Activated CD4-positive, alpha-beta T cell treated with anti-CD3 and anti-CD28 coated beads, Interleukin-10, Interleukin-2, amounts not matched to agents 100 ng/mL and 50 ng/mL, durations not matched to agents 16 hours and 8 hours (primary cell): ENCODE measurements at places on chromosomes 7 and 10.

DNA sequence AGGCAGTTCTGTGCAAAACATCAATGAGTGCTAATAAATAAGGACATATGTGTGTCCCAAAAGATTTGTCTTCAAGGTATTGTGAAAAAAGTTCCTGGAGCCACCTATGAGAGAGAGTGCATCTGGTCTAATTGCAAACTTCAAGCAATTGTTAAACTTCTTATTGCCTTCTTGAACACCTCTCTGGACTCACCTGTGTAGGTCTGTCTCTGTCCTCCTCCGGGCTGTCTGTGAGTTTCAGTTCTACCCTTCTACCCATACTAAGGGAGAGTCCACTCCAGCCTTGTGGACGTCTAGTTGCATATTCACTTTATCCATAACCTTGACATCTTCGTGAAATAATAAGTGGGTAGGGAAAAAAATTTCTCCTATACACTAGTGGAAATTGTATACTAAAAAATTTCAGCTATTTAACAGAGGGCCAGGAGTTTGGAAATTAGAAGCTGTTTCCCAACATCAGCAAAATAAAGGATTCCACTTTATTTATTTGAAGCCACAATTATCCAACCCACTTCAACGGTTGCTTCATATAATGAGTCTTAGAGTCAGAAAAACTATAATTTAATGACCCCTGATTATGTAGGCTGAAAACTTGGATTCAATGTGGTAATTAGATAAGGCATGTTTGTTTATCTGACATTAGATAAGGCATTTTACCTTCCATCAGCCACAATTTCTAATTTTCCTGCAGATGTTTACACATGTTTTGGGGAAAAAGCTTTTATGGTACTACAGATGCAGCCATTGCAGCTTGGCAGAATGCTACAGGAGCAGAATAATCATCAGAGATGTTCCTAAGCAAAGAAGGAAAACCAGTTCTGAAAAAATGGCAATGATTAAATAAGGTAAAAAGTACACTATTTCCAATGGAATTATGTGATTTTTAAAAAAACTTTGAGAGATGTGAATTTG is 150.8 kb upstream of the FAM3C start:
- DNase-seq = no peak

DNA sequence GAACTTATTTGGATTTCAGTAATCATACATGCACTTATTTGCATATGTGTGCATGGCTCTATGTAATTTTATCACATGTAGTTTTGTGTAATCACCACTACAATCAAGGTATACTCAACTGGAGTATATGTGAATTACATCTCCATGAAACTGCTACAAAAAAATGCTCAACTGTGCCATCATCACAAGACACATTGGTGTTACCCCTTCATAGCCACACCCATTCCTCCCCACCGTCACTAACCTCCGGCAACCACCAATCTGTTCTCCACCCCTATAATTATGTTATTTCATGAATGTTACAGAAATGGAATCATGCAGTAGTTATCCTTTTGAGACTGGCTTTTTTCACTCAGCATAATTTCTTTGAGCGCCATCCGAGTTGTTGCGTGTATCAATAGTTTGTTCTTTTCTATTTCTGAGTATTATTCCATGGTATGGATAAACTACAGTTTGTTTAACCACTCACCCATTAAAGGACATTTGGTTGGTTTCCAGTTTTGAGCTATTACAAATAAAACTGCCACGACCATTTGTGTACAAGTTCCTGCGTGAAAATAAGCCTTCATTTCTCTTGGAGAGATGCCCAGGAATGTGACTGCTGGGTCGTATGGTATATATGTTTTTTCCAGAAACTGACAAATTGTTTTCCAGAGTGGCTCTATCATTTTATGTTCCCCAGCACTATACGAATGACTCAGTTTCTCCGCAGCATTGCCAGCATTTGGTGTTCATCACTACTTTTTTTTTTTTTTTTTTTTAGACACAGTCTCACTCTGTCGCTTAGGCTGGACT is 11.3 kb upstream of the SMO start:
- DNase-seq = no peak

DNA sequence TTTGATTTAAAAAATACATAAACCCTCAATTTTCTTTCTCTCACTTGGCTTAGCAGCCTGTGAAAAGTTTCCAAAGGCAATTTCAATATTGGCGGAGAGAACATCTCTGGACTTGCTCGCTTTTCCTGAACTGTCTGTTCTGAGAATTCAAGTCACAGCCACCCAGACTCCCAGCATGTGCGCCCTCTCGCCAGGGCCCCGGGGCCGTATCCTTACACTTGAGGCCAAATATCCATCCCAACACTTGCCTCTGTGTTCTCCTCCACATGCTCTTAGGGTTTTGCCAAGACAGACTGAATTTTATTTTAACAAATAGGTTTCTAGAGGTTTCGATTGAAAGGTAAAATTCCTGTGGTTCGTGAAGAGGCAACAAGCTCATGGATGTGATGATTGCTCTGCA is 111.5 kb upstream of the GPR26 start:
- no peak for DNase-seq

DNA sequence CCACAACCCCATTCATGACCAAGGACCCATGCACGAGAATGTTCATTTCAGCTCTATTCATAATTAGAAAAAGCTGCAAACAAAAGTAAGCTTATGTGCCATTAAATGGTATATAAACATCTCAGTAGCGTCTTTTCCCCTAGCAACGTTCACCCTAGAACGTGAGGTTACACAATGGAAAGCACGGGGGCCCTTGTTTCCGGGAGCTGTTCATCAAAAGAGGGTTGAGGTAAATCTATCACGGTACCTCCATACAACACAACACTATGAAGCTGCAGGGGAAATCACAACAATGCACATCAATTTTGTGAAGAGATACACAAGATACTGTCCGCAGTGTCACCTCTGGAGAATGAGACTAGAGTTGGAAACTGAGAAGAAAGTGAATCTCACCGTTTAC is 80.9 kb upstream of the DDC start:
- no peak for DNase-seq

- DNase-seq = peak; percentile 69
These were observed 83.8 kb upstream of the GPR26 start for GRCh38 chr10:123582084-123582989.

DNA sequence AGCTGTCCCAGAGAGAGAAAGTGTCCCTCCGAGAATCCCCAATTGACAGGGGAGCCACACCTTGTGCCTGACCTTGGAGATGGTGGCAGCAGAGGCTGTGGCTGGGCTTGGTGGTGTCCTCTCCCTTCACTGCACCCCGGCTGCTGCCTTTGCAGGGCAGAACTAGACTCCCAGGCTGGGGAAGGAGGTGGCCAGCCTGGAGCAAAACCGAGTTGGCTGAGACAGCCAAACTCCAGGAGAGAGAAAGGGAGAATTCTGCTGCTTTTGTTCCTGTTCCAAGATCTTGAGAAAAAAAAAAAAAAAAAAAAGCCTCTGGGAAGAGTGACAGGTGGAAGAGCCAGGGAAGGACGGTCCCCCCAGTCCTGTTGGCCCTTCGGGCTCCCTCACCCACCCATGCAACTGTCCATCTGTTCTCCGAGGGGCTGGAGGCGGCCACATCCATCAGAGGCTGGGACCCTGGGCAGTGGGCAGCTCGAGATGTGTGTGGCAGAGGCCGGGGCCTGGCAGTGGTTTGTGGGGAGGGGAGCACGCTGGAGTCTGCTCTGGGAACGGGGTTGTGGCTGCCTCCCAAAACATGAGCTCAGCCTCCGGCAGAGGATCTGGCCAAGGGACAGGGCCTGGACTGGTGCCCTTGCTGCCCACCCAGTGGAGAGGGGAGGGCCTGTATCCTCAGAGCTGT is 35.5 kb downstream of the CLIP2 start:
- no peak for DNase-seq

GRCh38 chr7:93232673-93233018 is 480 bp downstream of the VPS50 start:
- DNase-seq = no peak

DNA sequence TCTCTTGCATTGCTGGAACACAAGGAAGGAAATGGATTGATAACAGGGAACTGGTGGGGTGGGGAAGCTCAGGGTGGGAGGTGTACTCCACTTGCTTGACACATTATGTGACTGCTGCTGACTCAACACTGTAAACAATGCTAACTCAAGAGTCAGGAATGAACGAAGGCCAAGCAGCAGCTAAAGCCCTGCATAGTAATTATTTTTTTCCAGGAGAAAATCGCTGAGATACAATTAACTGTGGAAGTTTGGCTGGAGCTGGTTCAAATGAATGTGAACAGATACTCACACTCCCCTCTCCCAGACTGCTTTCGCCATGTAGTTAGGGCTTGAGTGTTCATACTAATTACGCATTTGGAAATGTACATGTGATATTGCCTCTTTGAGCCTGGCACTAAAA is 170.9 kb upstream of the AOAH start:
- no peak for DNase-seq

DNA sequence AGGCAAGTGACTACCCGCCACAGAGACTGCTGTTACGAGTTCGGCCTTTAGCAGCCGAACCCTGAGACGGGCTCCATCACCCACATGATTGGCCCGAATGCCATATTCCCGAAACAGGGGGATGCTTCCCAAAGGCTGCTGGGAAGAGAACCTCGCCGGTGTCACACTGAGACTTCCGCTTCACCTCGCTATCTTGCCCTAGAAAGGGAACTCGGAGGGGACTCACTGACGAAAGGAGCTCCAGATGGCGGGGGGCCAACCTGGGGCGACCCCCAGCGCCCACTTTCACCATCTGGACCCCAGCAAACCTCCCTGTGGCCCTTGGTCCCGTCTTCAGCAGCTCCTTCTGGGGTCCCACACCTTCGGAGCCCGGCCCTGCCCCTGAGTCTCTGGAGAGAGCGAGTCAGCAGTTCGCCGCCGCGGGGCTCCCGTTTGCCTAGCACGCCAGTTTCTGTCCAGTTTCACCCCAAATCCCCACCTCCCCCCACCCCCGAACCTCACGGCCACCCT is 529 bp downstream of the HPS1 start:
- peak; percentile 45 for DNase-seq

GRCh38 chr10:103510046-103510685 is 16.7 kb downstream of the NEURL1 start:
- DNase-seq = no peak

GRCh38 chr7:28618383-28618782 is 206.1 kb downstream of the CREB5 start:
- no peak for DNase-seq

GRCh38 chr7:2567679-2568278 is 9.0 kb downstream of the IQCE start:
- DNase-seq = no peak

GRCh38 chr7:123621707-123622106 is 20.1 kb downstream of the ASB15 start:
- DNase-seq = no peak

- no peak for DNase-seq
These were observed 33.7 kb downstream of the MINPP1 start for GRCh38 chr10:87538092-87539015.

DNA sequence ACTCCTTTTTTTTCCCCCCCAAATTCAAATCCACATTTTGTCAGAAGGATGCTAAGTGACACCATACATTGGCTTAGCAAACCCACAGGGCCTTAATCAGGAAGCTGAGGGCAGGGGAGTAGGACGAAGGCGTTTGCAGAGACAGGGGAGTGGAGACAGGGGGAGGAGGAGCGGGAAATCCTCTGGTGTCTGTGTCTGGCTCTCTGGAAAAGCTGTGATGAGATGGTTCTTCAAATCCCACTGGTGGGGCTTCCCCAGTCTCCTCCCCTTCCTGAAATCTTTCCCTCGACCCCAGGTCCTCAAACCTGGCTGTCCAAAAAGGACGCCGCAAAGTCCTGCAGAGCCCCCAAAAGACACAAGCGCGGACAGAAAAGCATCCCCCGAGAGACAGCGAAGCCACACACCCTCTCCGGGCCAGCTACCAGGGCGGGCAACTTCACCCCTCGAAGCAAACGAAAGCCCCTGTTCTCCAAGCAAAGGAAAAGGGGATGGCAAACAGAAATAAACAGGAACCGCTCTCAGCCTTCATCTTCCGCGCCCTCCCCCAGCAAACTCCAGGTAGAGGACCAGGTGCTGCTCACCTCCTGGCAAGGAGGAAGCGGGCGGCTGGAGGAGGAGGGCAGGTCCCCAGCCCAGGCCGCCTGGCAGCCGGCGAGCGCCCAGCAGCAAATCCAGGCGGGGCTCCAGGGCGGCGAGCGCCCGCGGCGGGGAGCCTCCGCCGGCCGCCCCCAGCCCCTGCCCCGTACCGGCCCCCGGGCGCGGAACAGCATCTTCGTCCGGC is 520 bp downstream of the ELAPOR2 start:
- DNase-seq = no peak

DNA sequence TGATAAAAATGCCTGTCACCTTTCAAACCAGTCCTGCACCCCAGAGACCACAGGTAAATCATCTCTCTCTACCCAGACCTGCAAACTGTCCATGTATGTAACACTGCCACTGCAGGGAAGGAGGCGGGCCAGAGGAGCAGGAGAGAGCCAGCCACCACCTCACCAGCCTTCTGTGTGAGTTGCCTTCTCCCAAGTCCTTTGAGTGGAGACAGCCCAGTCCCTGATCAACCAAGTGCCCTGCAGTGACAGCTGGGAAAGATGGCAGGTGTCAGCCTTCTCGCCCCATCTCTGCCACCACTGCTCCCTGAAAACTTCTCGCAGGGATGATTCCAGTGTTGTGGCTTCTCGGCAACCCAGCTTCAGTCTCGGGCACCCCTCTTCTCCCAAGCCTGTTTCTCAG is 42.4 kb downstream of the MTURN start:
- no peak for DNase-seq
